ENCODE measurements at places on chromosomes 3 and 15. TPM values are rescaled to one million over a fixed set of nuclear protein-coding genes. Genes with fewer than 3 reads are reported as not detected.

DNA sequence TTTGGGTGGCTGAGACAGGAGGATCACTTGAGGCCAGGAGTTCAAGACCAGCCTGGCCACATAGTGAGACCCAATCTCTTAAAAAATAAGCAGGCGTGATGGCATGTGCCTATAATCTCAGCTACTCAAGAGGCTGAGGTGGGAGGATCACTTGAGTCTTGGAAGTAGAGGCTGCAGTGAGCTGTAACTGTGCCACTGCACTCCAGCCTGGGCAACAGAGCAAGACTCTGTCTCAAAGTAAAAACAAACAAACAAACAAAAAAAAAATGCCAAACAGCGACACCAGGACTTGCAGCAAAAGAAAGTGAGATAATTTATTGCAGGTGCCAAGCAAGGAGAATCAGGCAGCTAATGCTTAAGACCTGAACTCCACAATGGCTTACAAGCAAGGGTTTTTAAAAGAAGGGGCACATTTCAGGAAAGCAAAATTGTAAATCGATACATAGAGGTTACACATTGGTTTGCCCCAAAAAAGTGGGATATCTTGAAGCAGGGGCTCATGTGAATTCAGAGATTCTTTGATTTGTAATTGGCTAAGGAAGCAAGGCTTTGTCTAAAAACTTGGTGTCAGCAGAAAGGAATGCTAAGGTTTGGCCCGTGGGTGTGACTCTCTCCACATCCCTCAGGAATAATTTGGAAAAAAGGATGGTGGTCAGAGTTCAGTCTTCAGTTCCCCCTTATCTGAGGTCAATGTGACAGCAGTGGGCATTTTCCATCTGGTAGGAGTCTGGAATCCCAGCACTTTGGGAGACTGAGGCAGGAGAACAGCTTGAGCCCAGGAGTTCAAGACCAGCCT, 5.2 kb upstream of the MPI start:
- no peak for DNase-seq

ANKRD63 gene
- total RNA-seq: 0.74 TPM

PPARG gene
- not detected for total RNA-seq

DNA sequence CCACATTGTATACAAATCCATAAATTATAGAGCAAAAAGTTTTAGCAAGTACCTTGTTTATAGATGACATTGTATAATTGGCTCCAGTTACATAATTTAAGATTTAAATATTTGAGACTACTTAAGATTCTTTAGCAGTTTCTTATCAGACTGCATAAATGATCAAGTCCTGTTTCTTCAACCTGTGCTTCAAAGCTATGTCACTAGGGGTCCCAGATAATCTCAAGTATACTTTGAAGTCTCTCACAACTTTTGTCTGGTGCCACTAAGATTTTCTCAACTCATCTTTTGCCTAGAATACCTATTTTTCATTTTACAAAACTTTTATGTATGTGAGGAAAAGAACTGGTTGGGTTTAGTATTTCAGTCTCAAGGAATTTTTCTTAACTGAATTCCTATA, 205.5 kb downstream of the STAG1 start:
- DNase-seq: peak; percentile 37

HESX1 gene
- total RNA-seq: 11.9 TPM

DNA sequence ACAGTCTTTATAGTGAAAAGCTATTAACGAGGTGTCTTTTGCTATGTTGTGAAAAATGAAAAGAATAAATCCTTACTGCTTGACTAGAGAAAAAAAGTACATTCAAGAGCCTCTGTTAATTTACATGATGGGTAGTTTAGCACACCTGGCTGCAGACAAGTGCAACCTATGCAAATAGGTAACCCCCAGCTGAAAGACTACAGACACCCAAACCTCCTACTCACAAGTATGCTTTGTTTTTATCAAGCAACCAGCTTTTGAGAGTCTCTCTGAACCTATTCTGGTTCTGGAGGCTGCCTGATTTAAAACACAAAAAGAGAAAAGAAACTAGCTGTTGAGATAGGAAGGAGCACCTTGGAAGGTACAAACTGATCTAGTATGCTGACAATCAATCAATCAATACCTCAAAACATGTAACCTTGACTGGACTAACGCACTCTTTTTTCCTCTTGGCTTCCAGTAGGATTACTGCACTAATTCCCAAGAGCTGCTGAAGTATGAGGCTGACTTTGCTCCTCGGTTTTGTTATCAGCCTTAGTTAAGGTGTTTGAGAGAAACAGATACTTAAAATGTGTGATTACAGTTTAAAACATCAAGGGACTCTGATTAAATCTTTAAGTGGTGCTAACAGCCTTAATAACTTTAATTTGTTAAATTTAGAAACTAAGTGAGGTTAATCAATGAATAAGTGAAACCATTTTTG, 63.6 kb downstream of the OSBPL10 start:
- DNase-seq: peak; percentile 61

DNA sequence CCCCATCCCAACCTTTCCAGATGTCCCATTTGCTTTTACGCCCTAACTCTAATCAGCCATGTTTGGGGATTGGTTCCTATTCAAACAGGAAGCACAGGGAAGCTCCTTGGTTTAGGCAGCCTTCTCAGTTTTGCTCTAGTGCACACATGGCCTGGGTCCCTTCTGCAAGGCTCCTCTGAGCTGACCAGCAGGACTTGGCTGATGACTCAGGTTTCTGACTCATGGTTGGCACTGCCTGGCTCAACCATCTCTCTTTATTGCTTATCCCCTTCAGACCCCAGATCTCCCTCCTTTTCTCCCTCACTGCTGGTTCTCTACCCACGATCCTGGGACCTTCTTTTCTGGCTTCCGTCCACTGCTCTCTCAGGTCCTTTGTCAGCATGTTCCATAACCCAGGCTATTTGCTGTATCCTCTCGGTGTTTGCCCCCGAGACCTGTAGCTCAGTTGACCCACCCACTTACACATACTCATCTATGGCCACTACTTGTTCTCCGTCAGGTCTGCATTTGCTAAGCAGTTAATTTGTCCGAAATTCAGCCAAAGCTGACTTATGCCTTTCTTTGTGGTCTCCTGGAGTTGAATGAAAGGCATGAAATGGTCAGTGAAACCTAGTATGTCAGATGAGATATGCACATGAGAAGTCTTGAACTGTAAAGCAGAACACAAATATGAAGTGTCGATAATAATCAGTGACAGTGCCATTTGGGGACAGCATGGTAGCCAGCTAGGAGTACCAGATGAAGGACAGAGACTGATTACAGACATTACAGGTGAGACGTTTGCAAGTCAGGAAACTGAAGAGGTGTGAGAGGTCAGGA, 323.5 kb upstream of the ROPN1 start:
- DNase-seq: no peak

DNA sequence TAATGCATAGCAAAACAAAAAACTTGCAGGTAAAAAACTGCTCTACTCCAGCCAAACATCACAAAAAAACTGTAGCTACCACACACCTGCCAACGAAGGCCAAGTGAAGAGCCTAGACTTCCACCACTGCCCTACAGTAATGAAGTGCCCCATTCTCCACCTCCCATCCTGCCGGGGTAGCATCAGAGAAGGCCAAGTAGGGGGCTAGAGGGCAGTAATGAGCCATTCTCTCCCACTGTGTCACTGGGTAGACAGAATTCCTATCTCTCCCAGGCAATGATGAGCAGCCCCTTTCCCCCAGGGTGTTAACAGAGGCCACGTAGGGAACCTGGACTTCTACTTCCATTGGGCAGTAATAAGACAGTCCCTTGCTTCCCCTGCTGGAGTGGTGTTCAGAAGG, 9.5 kb downstream of the SEC22C start:
- peak; percentile 91 for DNase-seq

ZNF620 gene
- total RNA-seq: 13.6 TPM

All from GM23338 (cell line).